Dorsolateral prefrontal cortex (tissue), 122 donors: ENCODE measurements at places on chromosomes 3 and 15. TPM values are rescaled to one million over a fixed set of nuclear protein-coding genes. Genes with fewer than 3 reads are reported as not detected.

DNA sequence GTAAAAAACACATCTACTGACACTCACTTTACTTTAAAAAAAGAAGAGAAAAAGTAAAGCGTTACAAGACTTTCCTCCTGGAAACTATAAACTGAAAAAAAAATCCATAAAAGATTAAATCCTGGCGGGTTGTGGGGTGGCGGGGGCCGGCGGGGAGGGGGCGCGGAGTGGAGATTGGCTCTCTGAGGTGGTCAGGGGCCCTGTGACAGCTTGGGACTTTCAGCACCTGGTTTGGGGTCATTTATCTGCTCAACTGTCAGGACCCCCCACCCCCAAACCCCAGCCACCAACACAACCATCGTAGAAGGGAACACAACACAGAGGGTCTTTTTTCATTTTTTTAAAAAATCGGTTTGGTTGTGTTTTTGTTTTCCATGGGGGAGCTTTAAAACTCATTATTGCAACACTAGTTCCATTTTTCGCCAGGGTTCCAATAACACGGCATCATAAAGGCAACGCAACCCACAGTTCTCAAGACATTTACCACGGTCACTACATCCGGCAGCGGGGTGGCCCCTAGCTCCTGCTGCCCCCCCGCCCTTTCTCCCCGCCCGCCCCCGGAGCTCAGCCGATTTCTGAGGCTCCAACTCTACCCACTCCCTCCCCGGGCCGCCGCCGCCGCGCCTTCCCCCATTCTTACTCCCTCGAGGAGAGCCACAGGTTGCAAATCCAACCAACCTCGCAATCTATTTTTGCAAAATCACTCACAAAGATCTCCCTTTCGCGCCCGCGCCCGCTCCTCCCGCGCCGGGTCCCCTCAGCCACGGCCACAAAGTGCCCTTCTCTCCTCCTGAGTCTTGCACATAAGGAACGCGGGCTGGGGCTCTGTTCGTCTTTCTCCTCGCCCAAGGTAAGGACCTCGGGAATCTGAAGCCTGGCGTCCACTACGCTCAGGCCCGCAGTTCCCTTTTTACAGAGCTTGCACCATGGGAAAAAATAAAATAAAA is 1.8 kb downstream of the BCL6 start:
- DNase-seq, result no peak

GRCh38 chr15:63576441-63576840 is 20.7 kb upstream of the FBXL22 start:
- DNase-seq, result no peak

GRCh38 chr3:61796088-61796680 is 234.8 kb downstream of the PTPRG start:
- DNase-seq, result no peak

DNA sequence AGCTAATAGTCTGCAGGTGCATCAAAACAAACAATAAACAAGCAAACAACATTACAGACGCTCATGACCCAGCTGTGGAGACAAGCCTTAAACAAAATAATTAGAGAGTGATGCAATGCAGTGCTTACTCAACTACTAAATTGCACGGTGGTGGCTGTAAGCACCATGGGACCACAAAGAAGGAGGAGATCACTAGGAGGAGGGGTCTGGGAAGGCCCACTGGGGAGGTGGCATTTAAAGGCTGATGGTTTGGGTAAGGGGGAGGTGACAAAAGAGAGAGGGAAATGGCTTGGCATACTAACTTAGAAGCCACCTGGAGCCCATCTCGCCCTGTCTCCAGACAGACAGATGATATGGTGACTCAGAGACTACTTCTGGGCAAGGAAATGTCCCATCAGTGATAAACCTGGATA is 516.7 kb downstream of the FOXP1 start:
- DNase-seq, result no peak

DNA sequence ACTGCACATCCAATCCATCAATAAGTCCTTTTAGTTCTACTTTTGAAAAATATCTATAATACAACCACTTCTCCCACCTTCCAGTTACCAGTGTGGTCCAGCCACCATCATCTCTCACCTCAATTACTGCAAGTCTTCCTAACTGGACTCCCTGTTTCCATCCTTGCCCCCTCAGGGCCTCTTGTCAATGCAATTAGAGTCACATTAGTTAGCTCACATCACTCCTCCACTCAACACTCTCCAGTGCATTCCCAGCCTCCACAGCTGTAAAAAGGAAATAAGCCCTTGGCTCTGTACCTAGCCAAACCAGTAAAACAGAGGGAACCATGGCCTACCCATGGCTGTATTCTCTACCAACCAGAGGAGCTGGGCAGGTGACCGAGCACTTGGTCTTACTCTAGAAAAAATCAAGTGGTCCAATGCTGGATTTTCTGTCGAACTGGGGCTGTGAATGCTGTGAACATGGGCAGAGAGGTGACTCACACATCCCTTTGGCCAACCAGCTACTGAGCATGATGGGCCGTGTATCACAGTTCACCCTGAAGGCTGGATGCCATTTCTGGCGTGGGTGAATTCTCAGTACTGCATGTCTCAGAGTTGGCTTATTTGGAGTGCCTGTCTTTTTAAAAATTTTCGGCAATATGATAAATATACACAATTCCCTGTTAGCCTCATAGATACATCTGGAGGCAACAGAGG is 62.5 kb upstream of the C15orf61 start:
- DNase-seq, result no peak

DNA sequence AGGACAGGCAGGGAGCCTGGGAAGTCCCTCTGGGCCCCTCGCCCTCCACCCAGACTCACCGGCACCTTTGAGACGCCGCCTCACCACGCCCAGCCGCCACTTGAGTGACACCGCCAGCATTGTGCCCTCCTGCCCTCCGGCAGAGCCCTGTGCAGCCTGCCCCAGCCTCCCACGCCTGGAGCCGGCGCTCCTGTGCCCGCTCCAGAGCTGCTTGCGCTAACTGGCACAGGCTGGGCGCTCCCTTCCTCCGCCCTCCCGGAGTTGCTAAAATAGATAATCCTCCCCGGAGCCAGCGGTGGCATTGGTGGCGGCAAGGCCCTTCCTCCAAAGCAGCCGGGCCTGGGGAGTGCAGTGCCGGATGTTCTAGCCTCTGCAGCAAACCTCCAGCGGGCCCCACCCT is 15.7 kb upstream of the GRIP2 start:
- DNase-seq, result no peak

GRCh38 chr3:34212656-34213055 is 414.2 kb downstream of the PDCD6IP start:
- DNase-seq, result no peak

DNA sequence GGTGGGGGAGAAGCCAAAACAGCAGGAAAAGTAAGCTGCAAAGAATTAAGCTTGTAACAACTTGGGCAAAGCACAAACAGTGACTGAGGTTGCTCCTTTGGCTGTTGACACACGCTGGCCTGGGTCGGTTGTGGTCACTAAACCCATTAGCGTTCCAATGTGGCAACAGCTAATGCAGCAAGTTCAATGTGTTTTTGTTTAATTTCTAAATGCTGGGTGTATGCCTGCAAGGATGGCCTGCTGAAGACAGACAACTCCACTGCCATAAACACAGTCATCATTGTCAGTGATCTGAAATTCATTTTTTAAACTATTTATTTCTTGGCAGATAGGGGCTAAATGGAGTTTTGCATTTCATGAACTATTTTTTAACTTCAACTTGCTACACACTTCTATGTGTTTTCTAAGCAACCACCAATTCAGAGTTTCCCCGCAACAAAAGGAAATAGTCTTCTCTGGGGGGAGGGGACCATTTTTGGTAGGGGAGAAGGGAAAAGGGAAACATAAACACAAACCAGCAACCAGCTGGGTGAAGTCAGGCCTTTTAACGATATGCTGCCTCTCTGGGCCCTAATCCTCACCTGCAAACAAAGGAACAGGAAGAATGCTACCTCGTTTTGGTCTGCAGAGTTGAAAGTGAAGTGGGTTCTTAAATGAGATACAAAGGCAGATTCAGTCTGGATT is 34.8 kb upstream of the WNT5A start:
- DNase-seq, result no peak

DNA sequence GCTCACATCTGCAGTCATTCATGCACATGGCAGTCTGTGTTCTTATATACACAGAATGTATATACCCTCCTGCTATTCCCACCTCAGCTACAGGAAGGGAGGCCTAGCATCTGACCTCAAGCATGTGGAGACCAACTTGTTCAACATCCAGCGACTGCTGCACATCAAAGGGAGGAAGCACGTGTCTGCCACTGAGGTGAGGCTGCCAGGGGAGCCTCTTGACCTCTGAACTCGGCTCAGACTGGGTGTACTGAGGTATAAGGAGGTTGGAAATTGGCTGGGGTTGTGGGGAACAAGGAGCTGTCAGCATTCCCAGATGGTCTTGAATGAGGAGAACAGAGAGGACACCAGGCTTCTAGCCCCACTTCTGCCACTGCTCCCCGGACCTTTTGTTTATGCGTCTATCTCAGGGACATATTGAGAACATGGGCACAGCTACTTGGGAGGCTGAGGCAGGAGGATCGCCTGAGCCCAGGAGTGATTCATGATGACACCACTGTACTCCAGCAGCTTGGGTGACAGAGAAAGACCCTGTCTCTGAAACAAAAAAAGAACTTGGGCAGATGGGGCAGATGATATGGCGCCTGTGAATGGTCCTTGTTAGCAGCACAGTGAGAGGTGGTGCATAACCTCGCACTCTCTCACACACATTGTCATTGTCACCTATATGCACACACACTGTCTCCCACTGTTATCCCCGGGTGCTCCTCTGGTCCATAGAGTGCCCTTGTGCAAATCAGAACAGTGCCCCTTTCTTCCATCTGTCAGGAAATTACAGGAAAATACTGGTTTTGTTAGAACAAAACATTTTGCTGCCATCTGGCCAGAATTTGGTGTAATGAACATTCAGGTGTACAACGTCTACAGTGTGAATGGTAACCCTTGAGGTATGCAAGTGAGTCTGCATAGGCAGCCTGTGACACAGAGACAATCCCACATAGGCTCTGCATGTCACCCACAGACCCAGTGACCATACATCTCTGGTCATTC is 5.4 kb downstream of the VILL start:
- no peak for DNase-seq

DNA sequence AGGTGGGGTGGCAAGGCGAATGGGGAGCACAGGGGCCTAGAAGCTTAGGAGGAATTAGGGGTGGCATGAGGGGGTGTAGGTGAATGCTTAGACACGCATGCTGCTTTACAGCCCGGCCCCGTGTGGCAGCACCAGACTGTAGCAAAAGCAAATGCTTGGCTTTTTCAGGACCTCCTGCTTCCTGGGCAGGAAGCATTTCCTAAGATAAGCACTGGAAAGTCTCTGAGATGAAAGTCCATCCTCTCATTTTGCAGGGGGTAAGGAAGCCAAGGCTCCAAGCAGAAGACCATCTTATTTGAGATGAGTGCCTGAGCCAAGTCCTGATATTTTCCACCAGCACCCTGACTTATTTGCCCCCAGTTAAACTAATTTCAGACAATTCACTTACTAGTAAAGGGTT is 12.9 kb downstream of the SSUH2 start:
- DNase-seq, result no peak

DNA sequence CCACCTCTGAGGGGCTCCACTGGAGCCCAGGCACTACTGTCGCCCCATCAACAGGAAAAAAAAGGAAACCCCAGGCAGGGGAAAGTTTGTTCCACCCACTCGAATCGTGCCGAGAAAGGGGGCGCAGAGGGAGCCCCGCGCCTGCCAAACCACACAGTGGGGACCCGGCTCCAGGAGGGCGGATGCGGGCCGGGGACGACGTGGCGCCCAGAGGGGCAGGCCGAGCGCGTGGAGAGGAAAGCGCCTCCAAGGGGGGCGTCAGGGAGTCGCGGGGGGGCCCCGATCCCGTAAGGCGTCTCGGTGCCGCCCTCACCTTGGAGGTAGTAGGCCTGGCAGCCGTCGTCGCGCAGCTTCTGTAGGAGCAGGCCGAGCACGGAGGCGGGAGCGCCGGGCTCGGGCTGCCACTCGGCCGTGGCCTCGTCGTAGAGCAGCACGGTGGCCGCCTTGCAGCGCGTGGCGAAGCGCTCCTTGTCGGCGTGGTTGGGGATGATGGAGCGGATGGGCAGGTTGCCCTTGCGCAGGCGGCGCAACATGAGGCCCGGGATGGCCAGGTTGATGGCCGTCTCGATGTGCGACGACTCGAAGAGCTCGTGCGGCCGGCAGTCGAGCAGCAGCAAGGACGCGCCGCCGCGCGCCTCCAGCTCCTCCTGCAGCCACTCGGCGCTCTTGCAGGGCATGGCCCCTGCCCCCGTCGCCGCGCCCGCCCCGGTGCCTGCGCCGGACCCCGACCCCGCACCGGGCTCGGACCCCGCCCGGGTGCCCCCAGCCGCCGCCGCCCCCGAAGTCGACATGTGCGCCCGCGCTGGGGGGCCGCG is 627 bp downstream of the DUSP7 start:
- DNase-seq, result peak; percentile 57

DNA sequence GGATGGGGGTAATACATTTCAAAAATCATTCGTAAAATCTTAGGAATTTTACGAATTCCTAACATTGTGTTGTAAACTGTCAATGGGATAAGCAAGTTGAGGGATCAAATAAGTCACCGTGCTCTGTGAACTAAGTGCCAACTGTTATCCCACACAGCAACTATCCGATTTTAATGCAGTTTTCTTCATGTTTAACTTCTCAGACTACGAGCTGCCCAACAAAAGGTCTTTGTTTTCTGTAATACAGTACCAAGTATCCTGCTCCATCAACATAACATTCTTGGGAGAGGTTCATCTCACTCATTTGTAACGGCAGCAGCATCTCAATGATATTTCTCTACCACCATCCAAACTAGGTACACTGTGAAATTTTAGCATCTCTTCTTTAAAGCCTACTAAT is 654.1 kb upstream of the LMCD1 start:
- no peak for DNase-seq

BRPF1 gene
- 15.1 TPM for total RNA-seq

PHLDB2 gene
- 17.7 TPM for total RNA-seq

TGM4 gene
- total RNA-seq, result not detected

CYP8B1 gene
- not detected for total RNA-seq

CFAP91 gene
- 9.2 TPM for total RNA-seq

ACKR4 gene
- 0.62 TPM for total RNA-seq

ECE2 gene
- 14.5 TPM for total RNA-seq

PDCD7 gene
- total RNA-seq, result 37.0 TPM

U2SURP gene
- 105 TPM for total RNA-seq

PTX3 gene
- total RNA-seq, result 0.69 TPM

SLC12A1 gene
- 2.7 TPM for total RNA-seq

ADGRG7 gene
- total RNA-seq, result not detected
